Left renal cortex interstitium (tissue), 4 donors: ENCODE measurements at places on chromosomes 4 and X. TPM values are rescaled to one million over a fixed set of nuclear protein-coding genes. Genes with fewer than 3 reads are reported as not detected.

DNA sequence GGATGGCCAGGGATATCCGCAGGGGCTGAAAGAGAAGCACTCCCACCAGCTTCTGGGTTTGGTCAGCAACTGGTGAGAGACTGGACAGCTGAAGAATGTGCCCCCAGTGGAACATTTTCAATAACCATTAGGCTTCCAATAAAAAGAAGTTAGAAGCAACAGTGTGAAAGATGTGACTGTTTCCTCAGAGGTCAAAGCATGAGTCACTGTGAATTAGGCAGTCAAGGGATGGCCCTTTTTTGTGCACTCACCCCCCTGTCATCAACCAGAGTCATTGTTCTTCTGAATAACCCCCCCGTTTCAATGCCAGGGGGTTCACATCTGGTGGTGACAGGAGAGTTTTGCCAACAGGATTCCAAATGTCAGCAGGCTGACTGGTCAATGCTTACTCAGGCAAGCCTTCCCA is 74.6 kb upstream of the SH3RF1 start:
- DNase-seq: no peak

GRCh38 chr4:154625971-154626370 is 13.5 kb upstream of the FGG start:
- no peak for DNase-seq

The RAB33B gene
- 10.1 TPM for polyA plus RNA-seq

DNA sequence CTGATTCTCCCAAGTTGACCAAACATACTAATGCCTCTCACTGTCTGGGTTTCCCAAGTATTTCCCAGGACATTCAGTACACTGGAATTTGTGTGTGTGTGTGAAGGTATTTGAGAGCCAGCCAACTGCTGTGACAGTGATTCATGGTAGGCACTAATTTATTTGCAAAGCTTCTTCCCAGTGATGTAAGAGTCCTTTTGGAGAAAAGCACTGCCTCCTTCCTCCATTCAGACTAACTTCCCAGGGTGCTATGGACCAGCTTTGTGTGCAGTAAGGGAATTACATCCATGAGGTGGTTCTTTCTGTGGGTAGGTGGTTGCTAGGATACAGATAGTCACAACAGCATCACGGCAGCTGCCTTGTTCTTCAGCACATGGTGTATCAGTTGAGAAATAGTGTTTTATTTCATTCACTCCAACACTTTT is 8.7 kb downstream of the EGF start:
- DNase-seq: no peak

The BGN gene
- polyA plus RNA-seq: 195 TPM

DNA sequence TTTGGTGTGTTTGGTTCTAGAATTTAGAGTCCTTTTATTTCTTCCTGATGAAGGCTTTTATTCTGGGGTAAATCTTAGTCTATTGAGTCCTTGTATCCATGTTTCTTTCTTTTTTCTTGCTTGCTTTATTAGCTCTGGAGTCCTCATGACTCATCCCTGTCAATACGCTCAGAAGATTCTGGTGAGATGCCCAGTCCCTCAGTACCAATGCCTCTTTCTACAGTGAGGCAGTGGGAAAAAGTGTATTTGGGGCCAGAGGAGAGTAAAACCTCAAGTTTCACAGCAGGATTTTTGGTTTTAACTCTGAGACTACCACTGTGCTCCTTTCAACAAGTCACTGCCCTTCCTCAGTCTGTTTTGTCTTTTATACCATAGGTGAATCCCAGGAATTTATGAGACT is 368.0 kb downstream of the GBA3 start:
- DNase-seq: no peak

- DNase-seq: no peak
Observed at GRCh38 chrX:56228914-56229313, 3.2 kb upstream of the KLF8 start.

DNA sequence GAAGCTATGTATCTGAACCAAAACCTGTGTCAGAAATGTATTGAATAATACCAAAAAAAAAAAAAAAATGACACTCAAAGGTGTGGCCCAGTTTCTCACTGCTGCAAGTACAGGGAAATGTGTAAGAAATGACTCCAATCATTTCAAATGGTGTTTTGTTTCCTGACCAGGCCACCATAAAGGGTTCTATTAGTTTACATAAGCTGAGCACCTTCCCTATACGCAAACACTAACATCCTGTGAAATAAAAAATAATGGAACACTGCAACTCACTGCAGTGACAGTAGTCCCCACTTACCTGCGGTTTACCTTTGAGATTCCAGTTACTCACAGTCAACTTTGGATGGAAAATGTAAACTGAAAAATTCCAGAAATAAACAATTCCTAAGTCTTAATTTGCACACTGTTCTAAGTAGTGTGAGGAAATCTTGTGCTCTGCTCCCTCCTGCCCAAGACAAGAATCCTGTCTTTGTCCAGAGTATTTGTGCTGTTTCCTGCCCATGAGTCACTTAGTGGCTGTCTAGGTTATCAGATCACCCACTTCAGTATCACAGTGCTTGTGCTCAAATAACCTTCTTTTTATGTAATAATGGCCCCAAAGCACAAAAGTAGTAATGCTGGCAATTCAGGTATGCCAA is 265.3 kb downstream of the RCHY1 start:
- DNase-seq: no peak

DNA sequence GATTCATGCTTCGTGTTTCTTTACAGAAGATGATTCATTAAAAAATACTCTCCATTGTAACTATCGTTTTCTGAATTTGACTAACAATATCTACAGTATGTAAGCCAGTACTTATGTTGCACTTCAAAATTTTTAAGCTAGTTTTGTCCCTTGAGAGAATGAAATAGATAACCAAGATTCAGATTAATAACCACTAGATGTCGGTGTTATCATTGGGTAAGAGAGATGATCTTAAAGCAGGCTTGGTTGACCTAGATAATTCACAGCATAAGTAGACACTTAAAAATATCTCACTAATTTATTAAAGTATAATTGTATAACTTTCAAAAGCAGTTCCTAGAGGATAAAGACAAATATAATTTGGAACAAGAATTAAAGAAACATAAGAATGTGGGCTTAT is 430.9 kb downstream of the C4orf33 start:
- no peak for DNase-seq

The DCX gene
- polyA plus RNA-seq: 2.4 TPM

DNA sequence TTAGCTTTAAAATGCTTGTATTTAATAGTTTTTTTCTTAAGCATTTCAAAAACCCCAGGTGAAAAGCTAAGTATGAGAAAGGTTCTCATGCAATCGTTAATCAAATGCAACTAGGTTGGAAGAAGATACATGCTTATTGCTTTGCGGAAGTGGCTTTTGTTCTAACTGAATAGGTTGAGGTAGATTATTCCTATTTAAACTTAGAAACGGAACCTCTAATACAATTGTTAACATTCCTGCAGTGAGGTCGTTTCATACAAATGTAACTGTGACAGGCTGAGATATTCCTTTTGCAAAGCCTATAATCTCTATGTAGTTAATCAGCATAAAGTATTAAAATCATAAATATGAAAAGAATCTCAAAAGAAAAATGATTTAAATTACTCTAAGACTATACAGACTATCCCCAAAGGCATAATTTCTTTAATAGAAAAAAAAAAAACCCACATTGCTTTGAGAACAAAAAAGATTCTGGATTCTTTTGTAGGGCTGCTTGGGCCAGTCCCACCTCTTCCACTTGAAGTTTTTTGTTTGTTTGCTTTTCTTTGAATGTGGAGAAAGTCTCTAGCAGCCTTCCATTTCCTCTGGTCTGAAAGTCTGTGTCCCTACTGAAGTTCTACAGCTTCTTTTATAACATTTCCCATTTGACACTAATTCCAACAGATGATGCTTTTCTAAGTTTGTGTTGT is 25.6 kb upstream of the SORBS2 start:
- DNase-seq: no peak

GRCh38 chr4:16212138-16212782 is 14.0 kb downstream of the TAPT1 start:
- no peak for DNase-seq

DNA sequence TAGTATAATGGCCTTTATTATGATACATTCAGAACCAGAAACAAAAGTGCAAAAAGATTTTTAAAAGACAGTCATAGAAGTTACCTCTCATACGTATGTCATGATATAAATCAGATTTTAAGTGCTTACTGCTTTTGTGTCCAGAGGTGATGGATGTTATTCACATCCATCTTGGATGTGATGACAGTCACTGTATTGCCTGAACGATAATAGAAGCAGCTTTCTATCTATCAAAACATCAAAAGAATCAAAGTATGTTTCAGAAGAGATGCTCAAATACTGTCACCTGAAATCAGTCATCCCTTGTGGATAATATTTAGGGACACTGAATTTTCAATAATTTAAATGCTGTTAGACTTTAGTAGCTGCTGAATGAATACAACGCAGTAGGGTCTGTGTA is 26.8 kb upstream of the IL21 start:
- no peak for DNase-seq

The GABRE gene
- 6.3 TPM for polyA plus RNA-seq

DNA sequence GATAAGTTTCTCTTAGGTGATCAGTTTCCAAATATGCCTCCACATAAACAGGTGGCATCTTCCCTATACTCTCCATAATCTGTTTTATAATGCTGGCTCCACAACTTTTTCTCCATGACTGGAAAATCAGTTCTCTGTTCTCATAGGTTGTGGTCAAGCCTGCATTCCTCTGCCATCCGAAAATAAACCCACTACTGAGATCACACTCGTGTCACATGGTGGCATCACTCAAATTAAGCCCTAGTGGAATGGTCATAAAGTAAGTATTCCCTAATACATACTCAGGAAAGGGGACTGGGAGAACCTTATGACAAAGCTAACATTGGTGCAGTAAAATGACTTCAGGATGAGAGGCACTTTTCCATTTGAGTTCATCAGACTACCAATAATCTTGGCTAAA is 37.6 kb downstream of the MAGED4B start:
- no peak for DNase-seq

GRCh38 chrX:131675596-131676194 is 131.8 kb downstream of the OR13H1 start:
- no peak for DNase-seq

DNA sequence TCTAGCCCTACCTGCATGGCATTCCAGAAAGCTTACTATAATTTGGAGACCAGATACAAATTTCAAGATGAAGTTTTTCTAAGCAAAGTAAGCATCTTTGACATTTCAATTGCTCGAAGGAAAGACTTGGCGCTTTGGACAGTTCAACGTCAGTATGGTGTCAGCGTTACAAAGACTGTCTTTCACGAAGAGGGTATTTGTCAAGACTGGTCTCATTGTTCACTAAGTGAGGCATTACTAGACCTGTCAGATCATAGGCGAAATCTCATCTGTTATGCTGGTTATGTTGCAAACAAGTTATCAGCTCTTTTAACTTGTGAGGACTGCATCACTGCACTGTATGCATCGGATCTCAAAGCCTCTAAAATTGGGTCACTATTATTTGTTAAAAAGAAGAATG is 17.6 kb downstream of the THAP9 start:
- no peak for DNase-seq

DNA sequence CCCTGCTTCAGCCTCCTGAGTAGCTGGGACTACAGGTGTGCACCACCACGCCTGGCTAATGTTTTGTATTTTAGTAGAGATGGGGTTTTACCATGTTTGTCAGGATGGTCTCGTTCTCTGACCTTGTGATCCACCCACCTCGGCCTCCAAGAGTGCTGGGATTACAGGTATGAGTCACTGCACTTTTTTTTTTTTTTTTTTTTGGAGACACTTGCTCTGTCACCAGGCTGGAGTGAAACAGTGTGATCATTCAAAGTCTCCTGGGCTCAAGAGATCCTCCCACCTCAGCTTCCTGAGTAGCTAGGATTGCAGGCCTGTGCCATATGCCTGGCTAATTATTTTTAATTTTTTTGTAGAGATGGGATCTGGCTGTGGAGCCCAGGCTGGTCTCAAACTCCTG is 338.8 kb downstream of the PPP3CA start:
- no peak for DNase-seq

GRCh38 chr4:80360084-80360483 is 24.6 kb downstream of the CFAP299 start:
- no peak for DNase-seq

- DNase-seq: no peak
Observed at GRCh38 chrX:44058339-44058738, 85.1 kb upstream of the NDP start.

DNA sequence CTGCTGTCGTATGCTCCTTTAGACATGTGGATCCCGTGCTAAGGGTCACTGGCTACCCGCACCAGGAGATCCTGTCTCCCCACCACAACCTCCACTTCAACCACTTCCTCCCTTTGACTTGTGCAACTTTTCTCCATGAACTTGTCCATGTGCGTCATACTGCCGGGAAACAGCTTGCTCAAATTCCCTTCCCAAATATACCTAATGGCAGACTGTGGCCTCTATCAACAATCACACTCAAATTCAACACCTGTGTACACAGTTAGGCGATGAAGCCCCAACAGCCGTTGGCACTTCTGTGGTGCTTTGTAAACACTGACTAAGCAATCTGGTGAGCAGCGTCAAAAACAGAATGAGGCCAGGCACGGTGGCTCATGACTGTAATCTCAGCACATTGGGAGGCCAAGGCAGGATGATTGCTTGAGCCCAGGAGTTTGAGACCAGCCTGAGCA is 49.5 kb downstream of the CD99L2 start:
- no peak for DNase-seq

The HTN3 gene
- not detected for polyA plus RNA-seq

- DNase-seq: no peak
Observed at GRCh38 chr4:4541040-4541631, 712 bp downstream of the STX18 start.

GRCh38 chrX:126165721-126166461 is at the start of gene DCAF12L2:
TSS of gene DCAF12L2 (minus strand) at chrX:126166289. CDS start at chrX:126165924, 365 bp downstream.
- no peak for DNase-seq

GRCh38 chr4:86367577-86367976 is 7.7 kb upstream of the MAPK10 start:
- no peak for DNase-seq

The GPC4 gene
- polyA plus RNA-seq: 23.5 TPM

GRCh38 chr4:183558873-183559272 is 54.0 kb downstream of the ING2 start:
- DNase-seq: no peak

GRCh38 chrX:2498781-2499302 is 1.9 kb downstream of the DHRSX start:
- DNase-seq: no peak

The HTR2C gene
- polyA plus RNA-seq: 0.98 TPM

The PPP1R2C gene
- not detected for polyA plus RNA-seq

The RCHY1 gene
- 40.9 TPM for polyA plus RNA-seq

GRCh38 chr4:141560056-141560455 is 76.3 kb upstream of the IL15 start:
- no peak for DNase-seq

The FAM9B gene
- polyA plus RNA-seq: 0.18 TPM

The TMSB15B gene
- 24.8 TPM for polyA plus RNA-seq

- DNase-seq: no peak
Observed at GRCh38 chr4:186685767-186686183, 37.9 kb downstream of the FAT1 start.
